CD4-positive, alpha-beta T cell treated with Interferon alpha-2 for 1 hour (primary cell): ENCODE measurements at places on chromosomes 7 and 10.

DNA sequence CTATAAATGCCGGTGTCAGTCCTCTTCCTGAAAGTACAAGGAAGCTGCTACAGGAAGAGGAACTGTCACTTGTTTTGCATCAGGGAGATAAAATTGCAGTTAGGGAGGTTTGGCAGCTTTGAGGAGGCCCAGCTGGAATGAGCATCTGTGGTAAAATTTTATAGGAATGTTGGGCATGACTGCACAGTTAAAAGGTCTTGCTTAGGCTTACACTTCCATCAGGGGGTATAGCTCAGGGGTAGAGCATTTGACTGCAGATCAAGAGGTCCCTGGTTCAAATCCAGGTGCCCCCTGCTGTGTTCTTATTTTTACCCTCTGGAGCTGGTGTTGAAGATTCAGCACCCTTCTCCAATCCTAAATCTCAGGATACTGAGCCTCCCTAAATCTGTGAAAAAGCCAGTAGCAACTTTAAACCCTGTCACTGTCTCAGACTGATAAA is 65.9 kb downstream of the ZNF467 start:
- no peak for DNase-seq

- DNase-seq = no peak
These were observed 16.2 kb downstream of the SORBS1 start for GRCh38 chr10:95544783-95545500.

GRCh38 chr7:30521532-30521931 is 16.9 kb upstream of the GGCT start:
- DNase-seq = no peak

DNA sequence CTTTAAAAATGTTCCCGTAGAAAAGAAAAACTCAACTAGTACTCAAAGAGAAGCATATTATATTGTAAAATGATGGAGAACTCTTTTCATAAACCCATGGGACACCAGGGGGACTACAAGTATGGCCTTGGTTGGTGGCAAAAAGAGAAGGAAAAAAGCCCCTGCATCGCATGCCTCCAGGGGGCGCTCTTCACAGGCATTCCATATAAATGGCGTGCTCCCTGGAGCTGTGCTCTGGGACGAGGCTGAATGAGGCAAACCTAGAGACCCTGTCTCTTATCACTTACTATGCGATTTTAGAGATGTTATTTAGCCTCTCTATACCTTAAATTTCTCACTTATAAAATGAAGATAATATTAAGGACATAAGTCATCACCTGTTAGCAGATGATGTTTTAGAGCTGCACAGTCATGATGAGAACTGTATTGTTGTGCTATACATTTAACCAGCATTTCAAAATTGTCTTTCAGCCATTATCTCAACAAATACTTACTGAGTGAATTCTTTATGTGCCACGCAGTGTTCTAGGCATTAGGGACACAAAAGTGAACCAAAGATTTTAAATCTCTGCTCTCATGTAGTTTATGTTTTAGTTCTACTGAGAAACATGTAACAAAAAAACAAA is 105.8 kb downstream of the ARHGAP21 start:
- DNase-seq = peak; percentile 33

DNA sequence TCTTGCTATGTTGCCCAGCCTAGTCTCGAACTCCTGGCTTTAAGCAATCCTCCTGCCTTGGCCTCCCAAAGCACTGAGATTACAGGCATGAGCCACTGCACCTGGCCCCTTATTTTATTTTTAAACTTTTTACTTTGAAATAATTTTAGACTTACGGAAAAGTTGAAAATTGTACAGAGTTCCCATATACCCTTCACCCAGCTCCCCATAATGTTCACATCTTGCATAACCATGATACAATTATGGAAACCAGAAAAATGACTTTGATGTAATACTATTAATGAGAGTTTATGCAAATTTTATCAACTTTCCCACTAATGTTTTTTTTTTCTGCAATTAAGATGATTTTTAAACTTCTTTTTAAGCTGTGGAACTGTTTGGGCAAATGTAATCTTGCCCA is 58.3 kb downstream of the CDH23 start:
- no peak for DNase-seq

GRCh38 chr7:66110856-66111255 is 3.8 kb upstream of the CRCP start:
- DNase-seq = no peak

- DNase-seq = no peak
These were observed 98.3 kb upstream of the AGK start for GRCh38 chr7:141452911-141453310.
